ENCODE measurements at places on chromosomes 16 and 17. TPM values are rescaled to one million over a fixed set of nuclear protein-coding genes. Genes with fewer than 3 reads are reported as not detected.

DNA sequence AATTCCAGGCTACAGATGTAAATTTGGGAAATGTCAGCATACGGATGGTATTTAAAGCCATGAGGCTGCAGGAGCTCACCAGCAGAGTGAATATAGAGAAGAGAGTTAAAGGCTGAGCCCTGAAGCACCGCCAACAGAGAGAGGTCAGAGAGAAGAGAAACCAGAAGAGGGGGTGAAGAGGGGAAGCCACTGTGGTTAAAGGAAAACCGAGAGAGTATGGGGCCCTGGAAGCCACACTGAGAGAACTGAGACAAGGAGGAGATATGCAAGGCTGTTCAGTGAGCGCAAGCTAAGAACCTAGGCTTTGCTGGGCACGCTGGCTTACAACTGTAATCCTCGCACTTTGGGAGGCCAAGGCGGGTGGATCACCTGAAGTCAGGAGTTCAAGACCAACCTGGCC is 24.6 kb downstream of the COPRS start:
- DNase-seq: no peak

GRCh38 chr16:12917653-12918052 is 16.3 kb downstream of the SHISA9 start:
- DNase-seq: no peak

DNA sequence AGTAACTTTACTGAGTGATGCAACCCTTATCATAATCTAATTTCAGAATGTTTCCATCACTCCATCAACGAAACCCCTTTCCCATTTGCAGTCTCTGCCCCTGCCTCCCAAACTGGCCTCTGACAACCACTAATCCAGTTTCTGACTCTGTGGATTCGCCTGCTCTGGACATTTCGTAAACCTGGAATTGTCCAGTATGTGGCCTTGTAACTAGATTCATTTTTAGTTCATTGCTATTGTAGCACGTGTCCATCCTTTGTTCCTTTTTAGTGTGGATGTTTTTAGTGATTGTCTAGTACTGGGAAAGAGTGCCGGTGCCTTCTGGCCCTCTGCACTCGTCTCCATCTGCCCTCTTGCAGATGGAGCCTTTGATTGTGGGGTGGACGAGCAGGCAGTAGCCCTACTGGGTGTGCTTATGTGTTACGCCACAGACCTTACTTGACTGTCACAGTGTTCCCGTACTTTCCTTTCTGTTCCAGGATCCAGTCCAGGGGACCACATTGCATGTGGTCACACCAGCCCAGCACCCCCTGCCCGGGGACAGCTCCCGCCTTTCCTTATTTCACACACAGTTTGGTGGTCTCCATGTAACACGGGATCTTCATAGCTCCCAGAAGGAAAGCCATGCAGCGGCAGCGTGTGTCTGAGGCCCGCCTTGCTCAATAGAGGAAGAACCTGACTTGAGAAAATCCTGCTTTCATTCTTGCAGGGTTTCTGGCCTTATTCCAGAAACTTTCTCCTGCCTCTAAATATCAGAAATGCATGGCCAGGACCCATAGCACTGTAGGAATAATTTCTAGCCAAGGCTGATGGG is 8.8 kb downstream of the KIAA0513 start:
- peak; percentile 17 for DNase-seq

- no peak for DNase-seq
These were observed 1.4 kb downstream of the ERCC4 start for GRCh38 chr16:13921328-13921727.

- no peak for DNase-seq
These were observed 6.1 kb upstream of the ARHGAP23 start for GRCh38 chr17:38421871-38422827.

GRCh38 chr16:87828907-87829621 is 40.2 kb downstream of the SLC7A5 start:
- no peak for DNase-seq

DNA sequence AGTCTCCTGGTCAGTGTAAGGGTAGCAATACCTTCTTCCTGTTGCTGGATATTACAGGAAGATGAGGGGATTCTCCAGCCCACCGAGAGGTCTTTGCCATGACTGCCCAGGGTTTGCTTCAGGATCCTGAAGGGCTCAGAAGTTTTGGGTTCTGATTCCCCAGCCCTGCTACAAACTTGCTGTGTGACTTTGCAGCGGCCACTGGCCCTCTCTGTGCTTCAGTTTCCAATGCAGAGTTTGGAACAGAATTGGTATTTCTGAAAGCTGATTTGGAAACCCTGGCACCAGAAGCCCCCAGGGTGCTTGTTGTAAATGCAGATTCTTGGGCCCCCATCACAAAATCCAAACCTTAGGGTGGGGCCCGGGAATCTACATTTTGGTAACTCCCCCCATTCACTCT is 14.7 kb downstream of the KCNG4 start:
- DNase-seq: no peak

DNA sequence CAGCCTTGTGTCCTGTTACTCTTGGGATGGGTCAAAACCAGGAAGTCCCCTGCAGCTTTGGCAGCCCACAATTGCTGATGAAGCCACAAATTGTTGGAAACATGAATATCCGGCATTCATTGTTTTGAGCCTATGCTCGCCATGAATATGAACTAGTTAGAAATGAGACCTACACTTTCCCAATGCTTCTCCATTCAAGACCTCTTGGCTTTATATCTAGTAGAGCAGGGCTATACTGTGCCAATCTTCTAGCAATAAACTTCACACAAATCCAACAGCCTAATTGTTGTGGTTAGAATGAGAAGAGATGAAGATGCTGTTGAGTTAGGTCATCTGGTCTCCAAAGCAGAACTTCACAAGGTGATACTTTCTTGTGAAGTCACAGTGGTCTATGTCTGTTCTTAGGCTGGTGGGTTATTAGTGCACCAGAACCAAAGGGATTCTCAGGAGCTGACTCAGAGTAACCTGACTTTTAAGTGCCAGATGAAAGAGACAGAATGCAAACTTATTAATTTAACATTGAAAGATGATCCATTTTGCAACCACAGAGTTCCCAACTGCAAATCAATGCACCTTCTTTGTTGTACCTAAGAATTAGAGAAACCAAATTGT is 13.7 kb upstream of the KRT23 start:
- DNase-seq: no peak

DNA sequence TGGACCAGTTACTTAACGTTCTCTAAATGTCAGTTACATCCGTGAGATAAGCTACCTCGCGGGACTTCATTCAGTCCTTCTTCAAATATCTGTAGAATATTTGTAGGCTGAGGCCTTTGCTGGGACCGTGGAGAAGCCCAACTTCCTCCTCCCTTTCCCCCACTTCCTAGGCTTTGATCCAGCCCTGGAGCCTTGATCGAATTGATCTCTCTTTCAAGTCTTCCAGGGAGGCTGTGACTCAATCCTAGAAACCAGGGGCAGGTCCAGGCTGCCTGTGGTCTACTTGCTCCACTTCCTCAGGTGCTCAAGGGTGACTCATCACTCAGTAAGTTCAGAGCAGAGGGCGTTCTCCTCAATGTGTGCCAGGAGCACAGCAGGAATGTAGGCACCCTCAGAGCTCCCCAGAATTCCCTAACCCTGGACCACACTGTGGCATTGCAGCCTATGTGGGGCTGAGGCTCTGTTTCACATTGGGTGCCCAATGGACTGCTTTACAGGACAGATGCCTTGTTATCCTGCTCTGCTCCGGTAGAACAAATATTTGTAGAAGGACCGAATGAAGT is 11.2 kb upstream of the CEP20 start:
- no peak for DNase-seq

DNA sequence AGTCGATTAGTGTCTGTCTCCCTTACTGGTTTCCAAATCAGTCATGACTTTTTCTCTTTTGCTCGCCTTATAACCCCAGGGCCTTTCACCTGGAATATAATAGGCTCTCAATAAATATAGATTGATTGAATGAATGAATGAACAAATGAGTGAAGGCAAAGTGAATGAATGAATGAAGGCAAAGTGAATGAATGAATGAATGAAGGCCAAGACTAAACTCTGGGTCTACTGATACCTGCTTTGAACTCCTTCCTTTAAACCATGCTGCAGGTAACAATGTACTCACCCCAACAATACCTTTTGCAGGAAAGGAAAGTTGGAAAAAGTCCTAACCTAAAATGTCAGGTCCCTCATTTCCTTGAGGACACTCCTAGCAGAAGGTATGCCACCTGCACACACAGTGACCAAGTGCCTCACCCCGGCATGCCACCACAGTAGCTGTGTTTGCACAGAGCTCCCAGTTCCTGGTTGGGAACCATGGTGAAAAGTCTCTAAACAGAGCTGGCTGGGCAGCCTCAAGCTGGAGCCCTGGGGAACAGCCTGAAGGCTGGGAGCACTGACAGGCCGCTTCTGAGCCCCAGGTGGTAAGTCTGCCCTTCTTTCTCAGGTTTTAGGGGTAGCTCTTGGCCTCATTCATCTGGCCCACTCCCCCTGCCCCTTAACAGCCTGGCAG is 42.7 kb upstream of the ANKFN1 start:
- DNase-seq: peak; percentile 14

- peak; percentile 77 for DNase-seq
These were observed 459.7 kb downstream of the SOX9 start for GRCh38 chr17:72580321-72581127.

DNA sequence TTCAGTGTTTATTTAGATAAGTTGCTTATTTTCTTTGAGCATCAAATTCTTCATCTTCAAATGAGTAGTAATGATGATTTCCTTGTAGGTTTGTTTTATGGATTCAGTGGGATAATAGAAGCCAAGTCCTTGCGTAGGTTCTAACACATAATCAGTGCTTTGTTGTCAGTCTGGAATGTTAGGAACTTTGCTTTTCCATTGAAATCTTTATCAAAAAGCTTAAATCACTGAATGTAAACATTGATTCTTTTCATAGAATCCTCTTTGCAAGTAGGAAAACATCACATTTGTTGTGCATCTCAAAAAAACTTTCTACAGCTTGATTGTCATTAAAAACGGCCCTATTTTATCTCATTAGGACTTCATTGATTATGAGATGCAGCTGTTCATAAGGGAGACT is 490.3 kb upstream of the GOT2 start:
- peak; percentile 76 for DNase-seq

GRCh38 chr16:66159987-66160386 is 206.5 kb upstream of the CDH5 start:
- no peak for DNase-seq

GRCh38 chr17:10126616-10127501 is 71.5 kb downstream of the GAS7 start:
- peak; percentile 75 for DNase-seq

GRCh38 chr16:86818671-86819532 is 240.6 kb downstream of the FOXL1 start:
- peak; percentile 27 for DNase-seq

DNA sequence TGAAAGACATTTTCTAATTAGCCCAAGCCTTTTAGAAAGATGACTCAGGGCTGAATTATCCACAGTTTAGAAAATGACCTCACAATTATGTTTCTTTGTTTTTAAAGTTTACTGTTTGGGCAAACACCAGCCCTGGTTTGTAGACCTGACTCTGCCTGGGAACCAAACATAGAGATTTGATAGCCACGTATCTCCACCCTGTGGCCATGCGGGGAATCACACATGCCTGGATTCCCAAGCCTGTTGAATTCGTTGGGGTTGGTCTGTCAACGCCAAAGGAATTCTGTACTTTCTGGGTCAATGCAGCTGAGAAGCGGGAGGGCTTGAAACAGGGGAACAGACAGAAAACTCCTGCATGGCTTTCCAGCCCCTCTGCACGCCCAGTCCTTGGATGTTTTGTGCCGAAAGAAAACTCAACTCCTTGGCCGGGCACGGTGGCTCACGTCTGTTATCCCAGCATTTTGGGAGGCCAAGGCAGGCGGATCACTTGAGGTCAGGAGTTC is 26.9 kb downstream of the CD300A start:
- DNase-seq: peak; percentile 74

- no peak for DNase-seq
These were observed 8.8 kb upstream of the CNOT1 start for GRCh38 chr16:58638148-58639036.

DNA sequence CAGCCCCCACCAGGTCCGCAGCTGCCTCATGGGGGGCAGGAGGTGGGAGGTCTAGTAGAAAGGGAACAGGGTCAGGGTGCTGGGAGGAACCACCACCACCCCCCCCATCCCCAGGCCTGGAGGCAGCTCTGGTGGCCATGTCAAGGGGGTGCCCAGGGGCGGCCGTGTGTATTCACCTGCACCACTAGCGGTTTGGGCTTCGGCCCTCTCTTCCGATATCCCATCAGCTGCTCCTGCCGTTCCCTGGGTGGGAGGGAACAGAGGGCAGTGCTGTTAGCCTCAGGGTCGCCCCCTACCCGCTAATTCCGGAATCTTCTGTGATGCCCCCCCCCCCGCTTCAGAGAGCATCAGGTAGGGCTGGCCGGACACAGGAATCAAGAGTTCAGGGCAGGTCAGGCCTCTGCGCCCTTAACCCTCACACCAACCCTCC is 3.8 kb downstream of the CBX4 start:
- DNase-seq: no peak

DNA sequence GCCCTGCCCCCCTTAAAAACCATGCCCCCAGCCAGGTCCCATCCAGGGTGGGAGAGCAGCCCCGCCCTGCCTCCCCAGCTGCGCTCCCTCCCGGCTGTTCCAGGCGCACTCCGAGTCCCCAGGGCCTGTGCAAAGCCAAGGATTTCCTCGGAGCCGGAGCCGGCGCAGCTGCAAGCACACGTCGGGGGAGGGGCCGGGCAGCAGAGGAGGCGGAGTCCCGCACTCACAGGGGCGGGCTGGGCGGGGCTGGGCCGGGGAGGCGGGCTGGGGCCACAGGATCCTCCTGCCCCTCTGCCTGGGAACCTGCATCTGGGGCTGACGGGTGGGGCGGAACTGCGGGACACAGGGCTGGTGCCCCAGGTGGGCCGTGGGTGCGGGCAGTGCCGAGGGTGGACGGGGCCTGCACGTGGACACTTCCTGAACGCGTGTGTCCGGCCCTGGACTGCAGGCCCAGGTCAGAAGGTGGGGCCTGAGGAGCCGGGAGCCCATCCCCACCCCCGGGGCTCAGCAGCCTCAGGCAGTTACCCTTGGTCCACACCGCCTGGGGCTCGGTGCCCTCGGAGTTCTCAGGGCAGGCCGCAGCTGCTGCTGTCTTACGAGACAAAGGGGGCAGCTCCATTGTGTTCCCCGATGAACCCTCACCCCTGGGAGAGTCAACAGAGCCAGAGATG is 24.0 kb upstream of the SSTR5 start:
- peak; percentile 60 for DNase-seq

The TEX14 gene
- 0.74 TPM for total RNA-seq

The CDRT4 gene
- total RNA-seq: 8.7 TPM

The HSD3B7 gene
- total RNA-seq: 34.5 TPM

The CBX2 gene
- 13.5 TPM for total RNA-seq

The CDRT15L2 gene
- not detected for total RNA-seq

The KRT40 gene
- not detected for total RNA-seq

Data from lung (tissue), 17 donors.